Large intestine (tissue), 12 donors: ENCODE measurements at places on chromosomes 3 and 15.
A peak's percentile ranks its signal among the peaks of the same experiment; 100 is the strongest.

- no peak for DNase-seq
Observed at GRCh38 chr3:10518506-10519150, 13.2 kb upstream of the ATP2B2 start.

DNA sequence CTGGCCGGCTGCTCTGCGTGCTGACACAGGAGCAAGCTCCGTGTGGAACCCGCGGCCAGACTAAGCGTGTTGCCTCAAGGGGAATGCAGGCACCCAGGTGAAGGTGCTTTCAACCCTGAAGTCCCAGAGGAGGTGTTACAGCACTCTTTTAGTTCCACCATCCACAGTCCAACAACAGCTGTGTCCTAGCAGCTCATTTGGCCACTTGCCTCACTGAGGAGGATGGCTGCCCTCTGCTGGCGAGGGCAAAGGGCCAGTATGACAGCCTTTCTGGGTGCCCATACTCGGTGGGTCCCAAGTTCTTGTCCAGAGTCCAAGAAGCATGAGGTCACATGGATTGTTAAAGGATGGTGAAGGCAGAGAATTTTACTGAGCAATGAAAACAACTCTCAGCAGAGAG, 87.8 kb downstream of the C3orf85 start:
- DNase-seq: peak; percentile 78

GRCh38 chr3:195112361-195112791, 158.6 kb downstream of the XXYLT1 start:
- no peak for DNase-seq

DNA sequence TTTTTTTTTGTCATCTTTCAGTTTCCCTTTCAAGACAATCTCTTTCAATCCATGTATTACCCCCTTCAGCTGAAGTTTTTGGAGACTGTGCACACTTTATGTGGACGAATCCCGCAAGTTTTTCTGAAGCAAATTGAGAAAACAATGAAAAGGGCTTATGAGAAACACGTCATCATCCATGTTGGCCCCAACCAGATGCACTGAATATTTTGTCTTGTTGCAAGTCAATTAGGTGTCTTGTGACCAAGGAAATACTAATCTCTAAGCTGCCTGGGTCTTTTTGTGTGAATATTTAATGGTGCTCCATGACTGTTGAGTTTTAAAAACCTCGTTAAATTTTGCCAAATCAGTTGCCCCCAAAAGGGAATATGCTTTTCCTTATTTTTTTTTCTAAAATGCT, 21.7 kb upstream of the PPP4R2 start:
- no peak for DNase-seq

DNA sequence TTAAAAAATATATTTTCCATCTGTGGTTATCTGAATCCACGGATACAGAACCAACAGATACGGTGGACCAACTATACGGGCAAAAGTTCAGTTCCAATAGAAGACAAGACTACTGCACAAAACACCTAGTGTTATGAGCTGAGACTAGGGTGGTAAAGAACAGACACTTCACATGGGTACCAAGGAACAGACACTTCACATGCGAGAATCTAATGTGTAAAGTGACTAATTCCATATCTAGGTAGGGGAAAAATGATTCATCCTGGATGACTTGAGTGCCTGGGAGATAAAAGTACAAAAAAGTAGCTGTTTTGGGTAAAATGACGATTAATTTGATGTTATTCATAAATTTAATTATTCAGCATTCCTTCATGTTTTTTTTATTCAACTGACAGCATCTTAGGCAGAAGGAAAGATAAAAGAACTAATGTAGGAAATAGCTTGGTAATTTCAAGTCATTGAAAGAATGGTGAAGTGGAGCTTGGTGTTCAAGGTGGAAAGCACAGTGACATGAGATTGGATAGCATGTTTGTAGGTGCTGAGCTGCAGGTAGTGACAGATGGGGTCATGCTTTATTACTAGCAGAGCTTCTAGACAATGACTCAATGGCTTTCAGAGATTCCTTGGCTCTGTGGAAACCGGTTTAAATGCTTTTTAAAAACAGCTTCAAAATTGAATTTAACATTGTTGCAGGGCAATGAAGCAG, 5.2 kb downstream of the CD200 start:
- no peak for DNase-seq

DNA sequence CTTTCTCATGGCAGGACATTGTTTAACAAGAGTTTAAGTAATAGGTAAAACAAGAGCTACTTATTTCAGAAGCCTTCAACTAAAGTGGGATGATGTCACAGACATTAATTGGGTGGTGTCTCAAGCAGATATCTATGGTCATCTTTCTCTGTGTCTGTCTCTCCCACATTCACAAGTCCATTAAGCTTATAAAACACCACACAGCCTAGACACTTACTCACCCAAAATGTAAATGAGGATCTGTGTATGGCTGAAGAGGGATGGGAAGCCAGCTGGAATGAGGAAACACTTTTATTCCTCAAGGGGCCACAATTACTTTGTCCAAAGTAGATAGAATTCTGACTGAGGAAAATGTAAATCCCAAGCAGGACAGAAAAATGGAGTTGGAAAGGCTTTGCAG, 183.8 kb downstream of the THRB start:
- DNase-seq: no peak

DNA sequence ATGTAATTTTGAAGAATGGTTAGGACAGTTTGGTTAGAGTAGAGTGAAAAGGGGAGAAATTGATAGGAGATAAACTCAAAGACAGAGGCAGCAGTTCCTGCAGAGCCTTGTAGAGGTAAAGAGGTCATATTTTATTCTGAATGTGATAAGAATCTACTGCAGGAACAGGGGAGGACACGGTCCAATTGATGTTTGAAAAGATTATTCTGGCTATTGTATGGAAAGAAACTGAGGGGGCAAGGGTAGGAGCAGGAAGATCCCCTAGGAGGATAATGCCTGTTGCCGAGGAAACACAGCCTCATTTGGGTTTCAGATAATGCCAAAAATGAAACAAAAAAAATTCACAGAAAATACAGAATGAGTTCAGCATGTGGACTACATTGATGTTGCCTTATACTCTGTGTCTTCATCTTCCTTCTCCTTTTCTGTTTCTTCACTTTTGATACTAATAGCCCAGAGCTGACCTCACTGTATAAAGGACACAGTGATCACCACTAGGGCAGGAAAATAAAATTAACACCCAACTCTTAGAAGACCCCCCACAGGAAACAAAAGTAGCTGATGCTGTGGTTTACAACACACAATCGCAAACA, 454.6 kb upstream of the UBE2E2 start:
- DNase-seq: no peak

DNA sequence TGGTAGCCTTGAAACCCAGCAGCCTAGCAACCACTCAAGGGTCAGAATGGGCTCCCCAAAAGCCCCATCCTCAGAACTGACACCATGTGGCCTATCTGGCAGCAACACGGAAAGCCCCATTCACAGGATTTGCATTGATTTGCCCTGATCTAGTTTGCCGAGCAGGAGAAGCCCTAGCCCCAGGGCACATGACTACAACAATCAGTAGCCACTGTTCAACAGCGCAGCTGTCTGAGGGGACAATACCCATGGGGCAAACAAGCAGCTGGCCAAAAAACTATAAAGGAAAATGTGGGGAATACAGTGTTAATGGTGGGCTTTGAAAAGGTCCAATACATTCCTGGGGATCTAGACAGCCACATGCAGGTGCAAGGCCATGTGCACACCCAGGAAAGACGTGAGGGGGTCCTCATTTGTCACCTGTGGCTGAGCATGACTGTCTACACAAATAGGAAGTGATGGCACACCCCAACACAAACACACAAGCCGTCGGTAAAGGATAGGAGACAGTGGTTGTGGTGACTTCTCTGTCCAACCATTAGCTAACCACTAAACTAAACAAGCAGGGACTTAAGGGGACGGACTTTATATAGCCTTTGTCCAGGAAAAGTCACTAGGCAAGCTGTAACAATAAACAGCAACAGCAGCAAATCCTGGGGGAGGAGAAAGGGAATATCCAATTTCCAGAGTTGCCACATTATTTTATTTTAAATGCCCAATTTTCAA, 113.7 kb downstream of the LRIG1 start:
- DNase-seq: no peak

GRCh38 chr3:89179355-89180001, 72.1 kb downstream of the EPHA3 start:
- DNase-seq: no peak

GRCh38 chr3:99757966-99758365, 59.7 kb upstream of the CMSS1 start:
- DNase-seq: no peak

DNA sequence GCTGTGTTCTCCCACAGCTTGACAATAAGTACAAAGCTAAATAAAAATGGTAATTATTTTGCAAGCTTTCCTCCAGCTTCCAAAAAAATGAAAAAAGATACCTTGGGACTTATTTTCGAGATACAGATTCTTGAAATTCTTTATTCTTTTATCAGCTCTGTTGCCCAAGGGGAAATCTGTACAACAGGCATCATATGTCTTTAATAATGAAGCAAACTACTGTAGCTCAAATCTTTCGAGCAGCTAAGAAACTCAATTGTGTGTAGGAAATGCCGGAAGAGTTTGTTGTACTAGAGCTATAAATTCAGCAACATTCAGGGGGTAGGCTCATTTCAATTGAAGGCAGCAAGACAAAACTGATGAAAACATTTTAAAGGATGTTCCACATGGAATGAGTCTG, 297.7 kb downstream of the GBE1 start:
- DNase-seq: no peak

DNA sequence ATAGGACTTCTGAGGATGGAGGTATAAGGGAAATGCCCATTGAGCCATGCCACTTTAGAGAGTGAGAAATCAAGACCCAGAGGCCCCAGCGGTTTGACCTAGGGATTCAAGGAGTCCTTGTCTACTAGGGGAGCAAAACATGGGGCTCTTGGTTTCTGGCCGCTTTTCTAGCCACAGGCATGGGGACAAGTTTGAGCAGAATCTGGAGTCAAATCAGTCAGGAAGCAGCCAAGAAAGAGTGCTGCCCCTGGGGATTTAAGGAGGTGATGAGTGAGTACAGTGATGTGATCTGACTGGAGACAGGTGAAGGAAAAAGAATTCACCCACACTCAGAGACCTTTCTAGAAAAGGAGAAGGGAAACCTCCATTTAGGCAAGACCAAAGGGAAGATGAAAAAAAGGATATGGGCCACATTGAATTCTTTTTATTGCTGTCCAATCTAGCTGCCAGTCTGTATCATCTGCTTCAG, 244.0 kb upstream of the TBC1D5 start:
- no peak for DNase-seq

GRCh38 chr3:185978516-185978915, 40.7 kb upstream of the TRA2B start:
- no peak for DNase-seq

GRCh38 chr15:100863796-100864267, 15.8 kb upstream of the ALDH1A3 start:
- peak; percentile 41 for DNase-seq
